ENCODE measurements at places on chromosomes 1 and 21.
A peak's percentile ranks its signal among the peaks of the same experiment; 100 is the strongest.

- DNase-seq = no peak
Measured at GRCh38 chr1:152967201-152967600, 3.2 kb upstream of the SPRR4 start.

GRCh38 chr1:166999500-167000055, 10.5 kb downstream of the MAEL start:
- DNase-seq = no peak

DNA sequence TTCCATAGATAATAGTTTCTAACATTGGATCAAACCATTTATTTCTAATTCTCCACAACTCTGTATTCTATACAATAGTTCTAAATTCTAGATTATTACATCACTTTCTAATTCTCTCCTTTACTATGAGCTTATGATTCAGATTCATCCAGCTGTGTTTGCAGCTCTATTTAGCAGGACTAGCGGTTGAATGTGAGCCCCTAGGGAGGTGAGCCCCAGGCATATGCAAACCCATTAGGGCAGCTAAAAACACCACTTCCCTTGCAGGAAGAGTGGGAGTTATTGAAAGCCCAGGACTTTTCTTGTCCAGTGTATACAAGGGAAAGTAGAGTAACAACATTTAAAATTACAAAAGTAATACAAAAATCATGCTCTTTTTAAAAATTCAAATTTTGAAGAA, 56.9 kb downstream of the KRTAP19-8 start:
- no peak for DNase-seq

DNA sequence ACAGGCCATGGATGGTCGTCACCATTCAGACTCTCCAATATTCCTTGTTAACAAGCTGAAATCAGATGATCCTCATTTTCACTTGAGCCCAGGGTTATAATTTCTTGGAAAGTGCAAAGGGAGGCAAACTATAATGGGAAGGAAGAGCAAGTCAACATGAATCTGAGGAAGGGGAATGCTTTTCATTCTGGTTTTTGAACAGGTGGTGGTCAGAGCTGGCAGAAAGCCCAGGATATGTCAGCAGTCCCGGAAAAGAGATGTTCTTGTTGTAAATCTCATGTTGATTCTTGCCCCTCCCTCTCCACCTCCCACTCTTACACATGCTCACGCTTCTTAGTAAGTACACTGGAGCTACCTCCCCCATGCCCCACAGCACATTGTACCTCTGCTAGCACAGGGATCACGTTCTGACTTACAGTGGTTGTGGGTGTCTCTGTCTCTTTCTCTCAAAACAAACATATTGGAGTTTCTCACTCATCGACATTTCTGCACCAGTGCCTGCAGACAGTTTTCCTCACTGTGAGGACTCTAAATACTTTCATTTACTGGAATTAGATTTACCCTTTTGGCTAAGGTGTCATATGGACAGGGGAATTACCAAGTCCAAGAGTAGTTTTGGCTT, 77.6 kb downstream of the XCL2 start:
- peak; percentile 77 for DNase-seq

DNA sequence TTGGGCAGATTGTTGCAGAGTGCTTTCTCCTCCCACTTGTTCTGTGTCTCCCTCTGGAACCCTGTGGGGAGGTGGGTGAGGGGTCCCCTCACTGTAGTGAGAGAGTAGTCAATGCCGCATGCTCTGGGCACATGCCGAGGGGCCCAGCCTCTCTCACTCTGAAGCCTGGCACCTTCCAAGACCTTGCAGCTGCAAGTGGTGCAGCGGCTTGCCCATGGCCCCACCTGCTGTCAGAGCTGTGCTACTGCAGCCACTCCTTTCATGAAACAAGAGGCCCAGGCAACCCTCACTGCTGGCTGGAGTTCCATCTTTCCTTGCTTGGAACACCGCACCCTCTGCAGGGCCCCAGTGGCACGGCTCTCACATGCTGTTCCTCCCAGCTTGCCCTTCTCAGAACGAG, 58.4 kb upstream of the COL6A1 start:
- peak; percentile 58 for DNase-seq

DNA sequence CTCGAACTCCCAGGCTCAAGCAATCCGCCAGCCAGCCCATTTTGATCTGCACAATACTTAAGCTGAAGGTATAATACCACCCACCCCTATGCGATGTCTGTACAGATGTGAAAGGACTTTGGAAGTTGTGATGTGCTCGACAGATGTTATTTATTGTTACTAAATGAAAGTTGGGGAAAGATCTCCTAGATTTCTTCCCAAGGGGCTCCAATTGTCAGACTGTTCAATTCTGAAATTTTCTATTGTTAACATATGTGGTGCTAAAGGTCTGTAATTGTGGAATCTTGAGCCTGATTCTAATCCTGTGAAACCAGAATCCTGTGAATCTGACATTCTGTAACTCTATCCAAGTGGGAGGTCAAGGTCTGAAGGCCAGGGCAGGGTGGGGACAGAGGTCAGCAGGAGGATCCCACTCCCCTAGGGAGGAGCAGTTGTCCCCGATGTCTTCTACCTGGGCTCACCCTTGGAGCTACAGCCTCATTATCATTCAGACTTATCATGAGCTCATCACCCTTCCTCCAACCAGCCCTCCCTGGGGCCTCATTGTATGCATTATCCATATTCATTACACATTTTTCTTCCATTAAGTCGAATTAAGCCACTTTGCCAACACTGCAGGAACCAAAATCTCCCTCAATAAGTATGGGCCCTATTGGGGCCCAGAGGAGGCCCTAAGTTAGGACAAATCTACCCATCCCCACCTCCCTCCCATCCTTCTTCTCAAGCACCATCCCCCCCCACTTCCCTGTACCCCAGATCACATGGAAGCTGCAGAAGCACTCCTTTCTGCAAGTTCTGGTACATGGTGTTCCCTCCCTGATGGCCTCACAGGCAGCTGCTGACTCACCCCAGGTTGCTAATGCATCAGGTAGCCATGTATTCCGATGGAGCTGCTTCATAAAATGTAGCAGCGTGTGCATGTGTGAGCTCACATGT, 32.3 kb downstream of the SHISAL2A start:
- peak; percentile 36 for DNase-seq

DNA sequence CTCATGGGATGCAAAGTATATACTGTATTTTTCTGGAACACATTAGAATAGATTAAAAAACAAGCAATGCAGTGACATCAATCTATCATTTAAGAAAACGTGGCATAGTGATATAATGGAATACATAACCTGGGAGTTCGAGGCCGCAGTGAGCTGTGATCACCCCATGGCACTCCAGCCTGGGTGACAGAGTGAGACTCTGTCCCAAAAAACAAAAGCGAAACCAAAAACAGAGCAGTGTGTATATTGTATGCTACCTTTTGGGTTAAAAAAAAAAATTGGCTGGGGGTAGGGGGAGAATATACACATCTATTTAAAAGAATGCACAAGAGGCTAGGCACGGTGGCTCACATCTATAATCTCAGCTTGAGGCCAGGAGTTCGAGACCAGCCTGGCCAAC, 13.5 kb downstream of the SLC2A1 start:
- no peak for DNase-seq

DNA sequence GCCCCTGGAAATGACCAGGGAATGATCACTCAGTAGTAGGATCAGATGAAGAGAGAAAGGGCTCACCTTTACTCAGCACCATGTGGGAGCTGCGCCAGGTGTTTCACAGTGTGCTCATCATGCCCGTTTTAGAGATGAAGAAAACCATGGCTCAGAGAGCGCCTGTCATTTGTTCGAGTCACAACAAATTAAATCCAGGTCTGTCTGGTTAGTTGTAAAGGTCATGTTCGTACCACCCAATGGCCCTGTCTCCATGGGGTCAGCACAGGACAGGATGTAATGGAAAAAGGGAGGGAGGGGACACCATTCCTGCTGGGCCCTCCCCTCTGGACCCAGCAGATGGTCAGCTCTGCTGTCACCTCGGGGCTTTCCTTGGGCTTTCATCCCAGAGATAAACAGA, 15.2 kb downstream of the KIRREL1 start:
- DNase-seq = peak; percentile 49

DNA sequence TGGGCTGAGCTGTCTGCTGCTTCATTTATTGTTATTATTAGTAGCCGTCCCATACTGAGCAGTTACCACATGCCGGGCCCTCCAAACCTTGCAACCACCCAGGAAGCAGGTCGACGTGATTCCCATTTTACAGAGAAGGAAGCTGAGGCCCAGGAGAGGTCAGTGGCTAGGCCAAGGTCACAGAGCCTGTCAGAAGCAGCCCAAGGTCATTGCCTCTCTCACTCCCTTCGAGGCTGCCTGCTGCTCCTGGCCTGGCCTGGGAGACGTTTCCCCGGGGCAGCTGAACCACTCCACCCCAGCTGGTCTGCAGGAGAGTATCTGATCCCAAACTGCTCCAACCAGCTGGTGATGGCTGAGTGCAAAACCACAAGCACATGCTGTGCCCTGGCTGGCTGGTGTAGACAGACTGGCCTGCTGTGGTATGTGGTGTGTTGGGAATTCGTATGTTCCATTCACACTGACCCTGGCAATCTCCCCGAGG, 6.5 kb downstream of the PADI4 start:
- DNase-seq = no peak

GRCh38 chr1:179038528-179039281, 13.0 kb downstream of the FAM20B start:
- DNase-seq = peak; percentile 50

- DNase-seq = no peak
Measured at GRCh38 chr1:62926681-62927252, 142.8 kb downstream of the ATG4C start.

DNA sequence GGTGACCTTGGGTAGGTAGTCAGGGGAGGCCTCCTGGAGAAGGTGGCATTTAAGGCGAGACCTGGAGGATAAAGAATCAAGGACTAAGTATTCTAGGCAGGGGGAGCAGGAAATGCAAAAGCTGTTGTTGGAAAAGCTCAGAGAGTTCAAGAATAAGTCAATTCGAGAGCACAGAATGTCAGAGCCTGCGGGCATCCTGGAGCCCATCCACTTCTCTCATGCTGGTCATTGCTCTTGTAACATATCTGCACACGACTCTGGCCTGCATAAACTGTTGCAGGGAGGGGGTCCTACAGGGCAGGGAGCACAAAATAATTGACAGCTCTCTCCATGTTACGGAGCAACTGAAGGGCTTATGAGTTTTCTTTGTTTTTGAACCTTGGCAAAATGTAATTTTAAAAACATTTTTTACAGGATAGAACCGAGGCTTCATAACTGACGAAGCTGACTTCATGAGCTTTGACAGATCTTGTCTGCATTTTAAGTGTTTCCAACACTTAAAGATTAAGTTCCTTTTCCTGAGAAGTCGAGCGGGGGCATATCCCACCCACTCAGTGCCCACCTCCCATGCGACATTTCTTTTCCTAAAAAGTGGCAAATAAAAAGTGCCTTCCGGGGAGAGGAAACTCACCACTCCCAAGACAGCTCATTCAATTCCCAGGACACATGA, 4.2 kb downstream of the PLA2G5 start:
- no peak for DNase-seq

DNA sequence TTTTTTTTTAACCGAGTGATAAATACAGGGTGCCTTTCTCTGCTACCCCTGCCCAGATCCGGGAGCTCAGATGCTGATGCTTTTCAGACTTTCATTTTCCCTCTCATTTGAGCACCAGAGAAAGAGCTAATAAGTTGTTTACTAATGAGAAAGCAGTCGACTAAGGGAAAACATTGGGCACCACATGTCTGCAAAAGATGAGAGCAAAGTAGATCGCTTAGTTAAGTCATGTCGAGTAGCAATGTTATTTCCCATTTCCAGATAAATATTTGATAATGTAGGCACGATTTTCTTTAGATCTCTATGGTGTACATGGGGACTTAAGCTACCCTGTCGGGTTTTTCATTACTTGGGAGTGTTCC, 1.2 kb downstream of the PKN2 start:
- DNase-seq = peak; percentile 15

GRCh38 chr1:96445302-96445701, 276.3 kb upstream of the PTBP2 start:
- DNase-seq = no peak

DNA sequence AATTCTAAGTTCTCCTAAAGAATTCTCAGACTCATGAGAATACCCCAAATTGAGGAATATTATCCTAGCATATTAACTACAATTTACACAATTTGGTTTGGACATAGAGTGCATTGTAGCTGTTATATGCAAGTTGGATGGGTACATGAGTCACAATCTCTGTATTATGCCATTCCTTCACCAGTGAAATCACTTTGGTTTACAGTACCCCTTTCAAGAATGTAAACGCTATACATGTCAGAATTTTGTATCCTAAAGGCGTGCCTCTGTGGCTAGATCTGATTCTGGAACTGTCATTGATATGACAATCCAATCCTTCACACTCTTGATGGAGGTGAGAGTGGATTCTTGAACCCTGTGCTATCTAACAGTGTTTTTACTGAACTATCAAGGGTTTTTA, 6.7 kb upstream of the IL10RB start:
- peak; percentile 41 for DNase-seq

DNA sequence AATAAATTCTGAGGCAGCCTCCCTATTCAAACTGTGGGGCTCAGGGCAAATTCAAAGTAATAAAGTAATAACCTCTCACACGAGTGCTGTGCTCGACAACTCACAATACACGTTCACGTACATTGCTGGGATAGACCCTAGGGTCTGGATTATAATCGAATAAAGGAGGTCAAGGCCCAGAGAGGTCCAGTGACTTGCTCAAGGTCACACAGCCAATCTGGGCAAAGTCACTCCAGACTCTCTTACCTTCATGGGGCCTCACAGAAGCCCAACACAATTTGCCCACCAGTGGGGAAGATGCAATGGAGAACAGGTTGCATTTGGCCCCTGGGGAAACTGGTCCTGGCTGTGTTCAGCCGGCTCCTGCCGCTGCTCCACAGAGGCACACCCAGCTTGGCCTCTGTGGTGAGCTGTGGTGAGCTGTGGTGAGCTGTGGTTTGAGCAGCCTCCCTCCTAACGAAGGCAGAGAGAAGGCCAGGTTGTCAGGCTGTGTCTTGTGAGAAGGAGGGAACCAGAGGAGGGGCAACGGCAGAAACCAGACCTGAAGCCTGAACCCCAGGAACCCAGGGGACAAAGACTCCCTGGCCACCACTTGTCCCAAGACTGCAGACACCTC, 35.1 kb downstream of the NUAK2 start:
- peak; percentile 46 for DNase-seq

DNA sequence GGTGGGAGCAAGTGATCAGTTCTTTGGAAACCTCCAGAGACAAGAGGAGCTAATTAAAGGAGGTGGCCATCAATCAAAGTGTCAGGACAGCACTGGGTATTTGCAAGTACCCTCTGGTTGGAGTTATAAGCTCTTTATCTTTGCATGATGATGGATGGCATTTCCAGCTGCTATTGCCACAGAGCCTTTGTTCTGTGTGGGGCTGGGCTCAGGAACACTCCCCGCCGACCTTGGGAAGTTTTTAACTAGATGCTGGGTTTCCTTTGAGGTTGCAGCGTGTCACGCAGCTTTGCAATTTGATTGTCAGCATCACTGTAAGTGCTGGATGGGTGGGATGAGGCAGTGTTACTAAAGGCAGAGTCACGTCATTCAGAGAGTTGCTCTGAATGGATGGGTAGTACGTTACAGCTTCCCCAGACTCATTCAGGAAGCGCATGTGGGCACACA, 68.9 kb downstream of the CNIH3 start:
- no peak for DNase-seq

- DNase-seq = no peak
Measured at GRCh38 chr1:30039354-30040080, 683.9 kb downstream of the MATN1 start.

Data from fibroblast of mammary gland (primary cell).